ENCODE measurements at places on chromosomes 2 and 18.

DNA sequence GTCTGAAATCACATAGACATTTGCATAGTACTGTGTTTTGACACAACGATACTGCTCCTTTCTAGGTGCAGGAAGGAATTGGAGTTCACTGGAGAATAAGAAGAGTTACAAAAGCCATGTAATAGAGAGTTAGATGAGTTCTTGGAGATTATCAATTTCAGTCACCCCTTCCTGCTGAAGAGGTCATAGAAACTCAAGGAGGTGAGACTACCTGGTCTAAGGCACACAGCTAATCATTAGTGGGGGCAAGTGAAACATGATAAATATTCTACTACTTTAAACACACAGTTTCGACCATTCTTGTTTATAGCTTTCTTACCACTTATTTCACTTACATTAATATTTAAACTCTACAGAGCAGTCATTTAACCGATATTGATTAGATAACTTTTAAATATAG, 286.9 kb upstream of the NXPH2 start:
- DNase-seq: no peak

- DNase-seq: no peak
Observed at GRCh38 chr2:119283873-119284331, 60.3 kb downstream of the STEAP3 start.

GRCh38 chr18:61201511-61201910, 131.7 kb upstream of the CDH20 start:
- no peak for DNase-seq

- DNase-seq: no peak
Observed at GRCh38 chr18:62632788-62633455, 82.4 kb upstream of the PHLPP1 start.

DNA sequence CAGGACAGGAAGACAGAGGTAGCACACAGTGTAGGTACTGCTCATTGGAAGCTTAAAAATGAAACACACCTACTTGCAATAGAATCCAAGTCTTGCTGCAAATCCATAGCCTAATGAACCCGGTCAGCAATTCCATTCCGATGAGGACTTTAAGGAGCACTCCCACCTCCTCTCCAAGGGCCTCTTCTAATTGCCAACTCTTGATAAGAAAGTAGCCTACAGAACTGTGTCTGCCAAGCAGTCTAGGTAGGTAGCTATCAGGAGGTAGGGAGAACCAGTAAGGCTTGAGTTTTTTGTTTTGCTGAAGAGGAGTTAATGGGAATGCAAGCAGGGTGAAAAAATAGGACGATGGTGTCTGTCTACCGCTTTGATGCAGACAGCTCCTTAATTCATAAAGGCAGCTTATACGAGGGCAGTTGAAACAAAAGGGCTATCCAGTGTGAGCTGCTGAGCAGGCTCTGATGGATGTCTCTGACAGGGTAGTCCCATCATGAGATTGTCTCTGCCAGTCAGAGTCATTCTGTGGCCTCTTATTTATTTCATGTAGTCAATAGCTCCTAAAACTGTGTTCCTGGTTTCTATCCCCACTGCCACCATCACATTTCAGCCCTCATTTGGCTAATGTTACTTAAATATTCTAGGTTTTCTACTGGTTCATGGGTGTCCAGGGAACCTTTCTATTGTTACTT, 155.6 kb upstream of the DNMT3A start:
- DNase-seq: no peak

- no peak for DNase-seq
Observed at GRCh38 chr18:79611040-79611681, 68.4 kb upstream of the CTDP1 start.

All from memory B cell (primary cell).